ENCODE measurements at places on chromosomes 2 and 18. TPM values are rescaled to one million over a fixed set of nuclear protein-coding genes. Genes with fewer than 3 reads are reported as not detected.

DNA sequence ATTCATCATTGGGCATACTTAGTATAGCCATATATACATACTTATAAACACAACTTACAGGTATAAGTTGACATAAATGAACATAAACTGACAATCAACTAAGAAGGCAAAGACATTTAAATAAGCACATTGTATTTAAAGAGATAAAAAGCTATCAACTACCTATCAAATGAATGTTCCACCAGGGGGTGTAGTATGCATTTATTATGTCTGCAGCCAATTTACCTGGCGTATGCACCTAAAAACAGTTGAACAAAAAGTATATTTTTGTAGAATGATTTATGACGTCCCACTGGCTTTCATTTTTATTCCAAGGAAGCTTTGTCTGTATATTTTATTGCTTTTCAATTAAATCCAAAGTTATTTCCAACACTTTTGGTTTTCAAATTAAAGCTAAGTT, 323.5 kb downstream of the AFF3 start:
- DNase-seq, result no peak
- H3K4me1 ChIP-seq, result no peaks in the 10 kb centered on the region
- H3K27me3 ChIP-seq, result no peaks in the 10 kb centered on the region
- H3K36me3 ChIP-seq, result no peaks in the 10 kb centered on the region
- no peak overlapping the region for H3K4me3 ChIP-seq
- H3K27ac ChIP-seq, result no peak overlapping the region

GRCh38 chr2:28338831-28339321, 53.8 kb upstream of the FOSL2 start:
- peaks cover 4% of the 10 kb centered on the region for H3K4me1 ChIP-seq
- no peaks in the 10 kb centered on the region for H3K36me3 ChIP-seq
- no peaks in the 10 kb centered on the region for H3K27me3 ChIP-seq
- DNase-seq, result peak; percentile 67
- H3K4me3 ChIP-seq, result no peak overlapping the region

GRCh38 chr18:28002841-28003240, 174.1 kb downstream of the CDH2 start:
- H3K36me3 ChIP-seq, result no peaks in the 10 kb centered on the region
- H3K27ac ChIP-seq, result no peak overlapping the region
- no peaks in the 10 kb centered on the region for H3K27me3 ChIP-seq
- no peak for DNase-seq

DNA sequence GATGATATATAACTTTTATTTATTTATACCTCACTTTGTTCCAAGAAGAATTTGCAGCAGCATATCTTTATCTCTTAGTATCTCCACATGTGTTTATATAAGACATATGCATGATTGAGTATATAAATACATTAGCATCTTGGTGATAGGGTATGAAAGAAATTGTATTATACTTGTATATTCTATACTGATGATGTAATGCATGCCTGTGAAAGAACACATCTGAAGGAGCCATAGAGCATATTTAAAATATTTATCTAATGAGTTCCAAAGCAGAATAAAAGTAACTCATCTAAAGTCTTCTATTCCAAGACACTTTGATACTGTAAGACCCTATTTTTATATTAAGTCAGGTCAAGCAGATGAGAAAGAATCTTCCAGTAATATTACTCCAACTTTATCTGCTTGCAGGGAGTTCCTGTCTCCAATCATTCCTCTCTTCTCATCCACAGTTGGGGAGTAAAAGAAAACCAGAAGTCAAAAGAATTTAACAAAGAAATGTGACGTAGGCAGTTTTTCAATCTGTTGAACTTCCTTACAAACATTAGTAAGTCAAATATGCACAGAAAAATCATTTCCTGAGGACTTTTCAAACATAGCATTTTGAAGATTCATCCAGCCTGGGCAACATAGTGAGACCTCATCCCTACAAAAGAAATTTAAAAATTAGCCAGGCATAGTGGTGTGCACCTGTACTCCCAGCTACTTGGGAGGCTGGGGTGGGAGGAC, 76.7 kb downstream of the DTNB start:
- no peak for DNase-seq
- no peaks in the 10 kb centered on the region for H3K36me3 ChIP-seq
- H3K4me3 ChIP-seq, result no peak overlapping the region
- no peaks in the 10 kb centered on the region for H3K4me1 ChIP-seq
- no peaks in the 10 kb centered on the region for H3K27me3 ChIP-seq
- no peak overlapping the region for H3K27ac ChIP-seq

DNA sequence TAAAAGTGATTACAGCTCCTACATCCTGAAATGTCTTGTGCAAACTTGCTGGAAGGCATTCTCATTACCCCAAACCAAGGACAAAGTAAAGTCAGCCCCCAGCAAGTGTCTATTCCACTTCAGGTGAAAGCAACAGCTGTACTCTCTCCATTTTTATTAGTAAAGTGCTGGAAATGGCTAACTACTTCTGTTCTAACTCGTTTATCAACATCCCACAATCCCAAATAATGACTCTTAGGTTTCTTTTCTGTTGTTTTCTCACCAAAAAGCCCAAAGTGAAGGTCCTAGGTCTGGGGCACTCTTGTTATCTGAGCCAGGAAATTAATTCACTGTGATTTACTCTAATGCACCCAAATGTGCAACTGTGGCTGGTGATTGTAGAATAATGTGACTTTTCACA, 105.7 kb downstream of the LRRC30 start:
- H3K4me3 ChIP-seq, result no peak overlapping the region
- DNase-seq, result no peak
- no peaks in the 10 kb centered on the region for H3K27me3 ChIP-seq
- H3K36me3 ChIP-seq, result no peaks in the 10 kb centered on the region

Gene LOXL3
- total RNA-seq, result 16.5 TPM

Gene VSNL1
- not detected for total RNA-seq

Gene ZNF521
- 55.6 TPM for total RNA-seq

DNA sequence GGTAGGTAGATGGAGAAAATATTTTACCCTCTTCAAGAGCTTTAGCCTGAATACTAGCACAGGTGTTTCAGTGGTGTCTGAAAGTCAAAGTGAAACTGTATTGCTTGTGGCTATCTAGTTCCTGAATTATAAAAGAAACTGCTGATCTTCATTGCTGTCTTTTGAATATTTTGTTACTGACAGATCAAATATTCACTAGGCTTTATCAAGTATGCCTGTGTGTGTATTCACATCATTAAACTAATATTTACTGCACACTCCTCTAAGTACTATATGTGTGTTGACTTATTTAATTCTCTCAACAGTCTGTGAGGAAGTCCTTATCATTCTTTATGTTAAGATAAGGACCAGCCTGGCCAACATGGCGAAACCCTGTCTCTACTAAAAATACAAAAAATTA, 139.6 kb downstream of the SOCS6 start:
- no peaks in the 10 kb centered on the region for H3K4me1 ChIP-seq
- H3K27me3 ChIP-seq, result no peaks in the 10 kb centered on the region
- DNase-seq, result no peak

GRCh38 chr2:200383380-200384110, 77.1 kb downstream of the SPATS2L start:
- H3K36me3 ChIP-seq, result no peaks in the 10 kb centered on the region
- peaks cover 45% of the 10 kb centered on the region for H3K4me1 ChIP-seq
- no peak overlapping the region for H3K4me3 ChIP-seq
- no peak for DNase-seq
- H3K27me3 ChIP-seq, result no peaks in the 10 kb centered on the region
- H3K27ac ChIP-seq, result peak overlapping the region; percentile 67

Gene RUFY4
- total RNA-seq, result 2.6 TPM

Gene ALPG
- total RNA-seq, result not detected

Gene IMP4
- total RNA-seq, result 65.6 TPM

- no peak overlapping the region for H3K27ac ChIP-seq
- no peak for DNase-seq
- H3K27me3 ChIP-seq, result no peaks in the 10 kb centered on the region
- no peaks in the 10 kb centered on the region for H3K36me3 ChIP-seq
Observed at GRCh38 chr2:143679617-143680016, 550.4 kb downstream of the ARHGAP15 start.

- no peak overlapping the region for H3K27ac ChIP-seq
- DNase-seq, result no peak
- H3K4me3 ChIP-seq, result no peak overlapping the region
- H3K27me3 ChIP-seq, result no peaks in the 10 kb centered on the region
- no peaks in the 10 kb centered on the region for H3K36me3 ChIP-seq
Observed at GRCh38 chr2:176818617-176819016, 394.0 kb upstream of the HNRNPA3 start.

DNA sequence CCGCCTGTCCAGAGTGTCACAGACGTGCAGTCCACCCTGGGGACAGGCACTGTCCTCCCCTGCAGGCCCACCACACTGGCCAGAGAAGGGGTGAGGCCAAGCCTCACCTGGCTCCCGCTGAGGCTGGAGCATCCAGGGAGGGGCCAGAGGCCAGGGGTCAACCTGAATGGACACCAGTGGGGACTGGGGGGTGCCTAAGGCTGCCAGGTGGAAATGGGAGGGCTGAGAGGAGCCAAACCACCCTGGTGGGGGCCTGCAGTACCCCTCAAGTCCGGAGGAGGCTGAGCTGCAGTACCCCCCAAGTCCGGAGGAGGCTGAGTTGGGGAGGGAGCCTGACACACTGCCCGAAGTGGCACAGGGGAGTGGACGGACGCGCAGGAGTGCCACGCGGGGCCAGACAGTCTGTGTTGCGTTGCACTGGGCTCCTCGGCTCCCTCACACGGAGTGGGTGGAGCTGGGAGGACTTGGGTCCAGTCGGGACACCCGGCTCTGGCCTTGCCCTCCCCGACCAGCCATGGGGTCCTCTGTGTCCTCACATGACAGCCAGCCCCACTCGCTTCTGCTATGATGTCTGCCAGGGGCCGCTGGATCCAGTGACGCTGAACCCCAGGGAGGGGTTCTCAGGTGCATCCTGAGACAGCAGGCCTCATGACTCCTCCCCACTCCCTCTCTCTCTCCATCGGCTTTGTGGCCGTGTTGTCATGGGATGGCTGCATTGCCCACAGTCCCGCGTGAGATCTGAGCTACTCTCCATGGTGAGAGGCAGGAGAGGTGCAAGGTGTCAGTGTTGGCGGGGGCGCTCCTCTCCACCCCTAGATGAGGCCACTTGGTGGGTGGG, 22.3 kb upstream of the GPC1 start:
- H3K36me3 ChIP-seq, result no peaks in the 10 kb centered on the region
- H3K27me3 ChIP-seq, result no peaks in the 10 kb centered on the region
- H3K27ac ChIP-seq, result no peak overlapping the region
- H3K4me1 ChIP-seq, result no peaks in the 10 kb centered on the region
- no peak overlapping the region for H3K4me3 ChIP-seq

DNA sequence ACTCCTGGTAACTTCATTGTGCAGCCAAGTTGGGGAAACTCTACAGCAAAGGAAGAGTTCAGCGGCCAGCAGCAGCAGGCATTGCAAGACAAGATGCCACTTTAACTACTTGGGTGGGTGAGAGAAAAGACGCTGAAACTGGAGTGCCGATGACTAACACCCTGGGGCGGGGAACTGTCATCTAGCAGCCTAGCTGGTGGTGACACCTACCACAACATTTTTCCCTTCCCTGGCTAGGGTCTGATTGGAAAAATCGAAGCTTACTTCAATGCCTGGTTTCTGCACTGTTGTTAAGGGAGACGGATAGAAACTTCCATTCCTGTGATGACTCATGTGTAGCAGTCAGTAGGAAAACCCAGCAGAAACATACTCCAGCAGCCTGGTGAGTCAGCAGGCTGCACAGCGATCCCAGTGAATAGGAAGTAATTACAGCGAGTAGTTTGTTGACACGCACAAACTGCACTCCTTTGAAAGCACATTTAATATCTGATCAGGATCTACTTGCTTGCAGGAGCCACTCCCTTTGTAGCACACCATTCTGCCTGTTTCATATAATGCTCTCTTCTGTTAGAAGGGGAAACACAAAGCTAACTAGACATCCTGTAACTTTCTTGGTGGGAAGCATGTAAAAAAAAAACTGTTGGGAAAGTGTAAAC, 62.1 kb upstream of the MAPRE2 start:
- DNase-seq, result peak; percentile 73
- peaks cover 39% of the 10 kb centered on the region for H3K4me1 ChIP-seq
- no peak overlapping the region for H3K27ac ChIP-seq
- H3K4me3 ChIP-seq, result peak overlapping the region; percentile 78

- DNase-seq, result no peak
- no peak overlapping the region for H3K27ac ChIP-seq
- no peaks in the 10 kb centered on the region for H3K27me3 ChIP-seq
- H3K4me1 ChIP-seq, result no peaks in the 10 kb centered on the region
- no peaks in the 10 kb centered on the region for H3K36me3 ChIP-seq
Observed at GRCh38 chr18:2223449-2223848, 347.9 kb downstream of the METTL4 start.

Gene DYTN
- not detected for total RNA-seq

Gene KCNIP3
- 4.2 TPM for total RNA-seq
